ENCODE measurements at places on chromosomes 11 and 22. TPM values are rescaled to one million over a fixed set of nuclear protein-coding genes. Genes with fewer than 3 reads are reported as not detected.

GRCh38 chr11:22624742-22625447 is 728 bp downstream of the FANCF start:
- DNase-seq, result no peak

- no peak for DNase-seq
These were observed 12.1 kb downstream of the TSPAN4 start for GRCh38 chr11:854601-855329.

DNA sequence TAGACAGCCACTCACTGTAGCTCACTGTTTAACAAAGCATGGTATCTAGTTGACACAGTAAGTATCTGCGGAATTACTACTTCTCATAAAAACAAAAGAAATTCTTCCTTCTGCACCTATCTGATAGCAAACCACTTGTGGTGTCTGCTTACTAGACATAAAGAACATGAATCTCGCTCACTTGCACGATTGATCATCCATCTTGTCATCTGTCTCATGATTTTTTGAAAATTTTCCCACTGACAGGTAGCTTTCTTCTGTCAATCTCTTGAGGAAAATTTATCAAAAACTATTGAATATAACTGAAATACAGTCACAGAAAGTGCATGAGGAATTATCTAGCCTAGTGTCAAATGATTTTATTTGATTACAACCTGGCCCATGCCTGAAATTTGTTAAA is 291.6 kb upstream of the ANO3 start:
- DNase-seq, result no peak

DNA sequence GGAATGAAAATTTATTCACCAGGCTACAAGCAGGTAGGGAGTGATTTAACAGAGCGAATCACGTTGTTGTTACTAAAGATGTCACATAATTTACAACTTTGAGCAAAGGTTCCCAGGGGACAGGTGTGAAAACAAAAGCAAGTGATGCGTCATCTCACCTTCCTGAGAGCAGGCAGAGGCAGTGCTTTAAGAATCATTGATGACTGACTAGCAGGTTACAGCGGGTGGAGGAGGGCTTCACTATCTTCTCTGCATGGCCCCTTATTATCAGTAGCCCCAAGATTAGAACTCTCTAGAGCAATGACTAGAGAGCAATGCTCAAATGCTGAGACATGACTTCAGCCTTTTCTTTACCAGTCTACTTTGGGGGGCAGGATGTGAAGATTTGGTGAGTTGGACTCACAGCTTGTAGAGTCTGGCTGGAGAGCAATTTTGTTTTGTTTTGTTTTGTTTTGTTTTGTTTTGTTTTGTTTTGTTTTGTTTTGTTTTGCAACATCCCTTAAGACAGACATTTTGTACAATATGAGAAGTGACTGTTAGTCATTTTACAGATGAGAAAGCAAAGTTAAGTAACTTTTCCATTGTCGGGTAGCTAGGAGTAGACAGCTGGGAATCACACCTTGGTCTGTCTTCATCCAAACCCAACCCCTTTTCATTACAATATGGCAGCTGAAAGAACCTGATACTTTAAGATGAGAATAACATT is 84.8 kb downstream of the SLC1A2 start:
- DNase-seq, result peak; percentile 79

- DNase-seq, result no peak
These were observed 12.3 kb upstream of the LINC01488 start for GRCh38 chr11:69468911-69469885.

DNA sequence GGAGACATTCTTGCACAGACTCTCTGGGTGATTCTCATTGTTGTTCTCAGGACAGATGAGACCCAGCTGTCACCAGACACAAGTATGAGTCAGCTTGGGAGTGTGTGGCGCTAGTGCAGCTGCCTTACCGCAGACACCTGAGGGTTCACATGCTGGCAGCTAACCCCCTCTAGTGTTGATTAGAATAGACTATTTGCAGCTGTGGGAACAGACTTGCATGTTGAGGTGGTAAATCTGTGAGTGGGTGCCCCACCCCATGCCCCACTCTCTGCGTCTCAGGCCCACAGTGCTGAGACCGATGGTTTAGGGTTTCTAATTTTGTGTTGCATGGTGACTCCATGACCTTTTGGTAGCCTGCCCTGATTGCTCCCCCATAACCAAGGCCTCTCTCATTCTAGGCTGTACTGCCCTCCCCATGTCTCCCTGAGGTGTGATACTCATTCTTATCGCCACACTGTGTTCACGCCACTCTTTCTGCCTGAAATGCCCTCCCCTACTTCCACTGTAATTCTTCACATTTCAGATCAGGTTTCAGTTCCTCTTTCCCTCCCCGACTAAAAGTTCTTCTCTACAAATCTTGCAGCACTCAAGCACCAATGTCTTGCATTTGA is 73.7 kb upstream of the KIRREL3 start:
- DNase-seq, result peak; percentile 6

DNA sequence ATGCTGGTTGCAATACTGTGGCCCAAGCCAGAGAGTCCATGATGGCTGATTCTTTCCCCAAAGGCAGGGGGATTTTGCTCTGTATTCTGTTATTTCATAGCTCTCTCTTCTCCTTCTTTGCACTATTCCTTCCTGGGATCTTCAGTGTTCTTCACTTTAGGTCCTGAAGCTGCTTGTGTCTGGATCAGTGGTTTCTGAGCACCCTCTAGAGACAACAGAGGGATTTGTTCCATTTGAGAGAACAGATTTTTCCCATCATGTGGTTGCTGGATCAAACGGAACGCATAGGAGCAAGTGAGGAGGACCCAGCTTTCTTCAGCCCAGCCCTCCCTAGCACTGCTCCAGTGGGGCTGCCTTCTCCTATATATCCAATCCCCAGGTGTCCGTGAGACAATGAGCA is 68.7 kb upstream of the SYN3 start:
- no peak for DNase-seq

DNA sequence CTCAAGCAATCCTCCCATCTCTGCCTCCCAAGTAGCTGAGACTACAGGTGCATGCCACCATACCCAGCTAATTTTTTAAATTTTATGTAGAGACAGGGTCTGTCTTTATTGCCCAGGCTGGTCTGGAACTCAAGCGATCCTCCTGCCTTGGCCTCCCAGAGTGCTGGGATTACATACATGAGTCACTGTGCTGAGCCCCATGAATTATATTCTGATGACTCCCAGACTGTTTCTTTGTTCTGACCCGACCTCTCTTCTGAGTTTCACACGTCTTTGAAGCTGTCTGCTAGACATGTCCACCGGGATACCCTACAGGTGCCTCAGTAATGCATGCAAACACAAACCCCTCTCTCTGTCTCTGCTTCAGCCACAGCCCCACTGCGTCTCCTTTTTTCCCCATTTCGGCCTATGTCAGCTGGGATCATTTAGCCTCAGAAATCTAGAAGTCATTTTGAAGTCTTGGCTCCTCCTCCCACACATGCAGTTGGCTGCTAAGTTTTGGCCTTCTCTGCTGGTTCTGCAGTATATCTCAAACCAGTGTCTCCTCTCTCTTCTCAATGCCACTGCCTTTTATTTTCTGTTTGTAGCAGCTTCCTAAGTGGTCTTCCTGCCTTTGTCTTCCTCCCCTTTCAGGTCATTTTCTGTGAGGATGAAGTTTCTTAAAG is 4.8 kb downstream of the VPS26B start:
- DNase-seq, result no peak

GRCh38 chr11:123430721-123431497 is 840 bp downstream of the GRAMD1B start:
- peak; percentile 23 for DNase-seq

- peak; percentile 76 for DNase-seq
These were observed 40.8 kb upstream of the ST14 start for GRCh38 chr11:130118636-130119387.

DNA sequence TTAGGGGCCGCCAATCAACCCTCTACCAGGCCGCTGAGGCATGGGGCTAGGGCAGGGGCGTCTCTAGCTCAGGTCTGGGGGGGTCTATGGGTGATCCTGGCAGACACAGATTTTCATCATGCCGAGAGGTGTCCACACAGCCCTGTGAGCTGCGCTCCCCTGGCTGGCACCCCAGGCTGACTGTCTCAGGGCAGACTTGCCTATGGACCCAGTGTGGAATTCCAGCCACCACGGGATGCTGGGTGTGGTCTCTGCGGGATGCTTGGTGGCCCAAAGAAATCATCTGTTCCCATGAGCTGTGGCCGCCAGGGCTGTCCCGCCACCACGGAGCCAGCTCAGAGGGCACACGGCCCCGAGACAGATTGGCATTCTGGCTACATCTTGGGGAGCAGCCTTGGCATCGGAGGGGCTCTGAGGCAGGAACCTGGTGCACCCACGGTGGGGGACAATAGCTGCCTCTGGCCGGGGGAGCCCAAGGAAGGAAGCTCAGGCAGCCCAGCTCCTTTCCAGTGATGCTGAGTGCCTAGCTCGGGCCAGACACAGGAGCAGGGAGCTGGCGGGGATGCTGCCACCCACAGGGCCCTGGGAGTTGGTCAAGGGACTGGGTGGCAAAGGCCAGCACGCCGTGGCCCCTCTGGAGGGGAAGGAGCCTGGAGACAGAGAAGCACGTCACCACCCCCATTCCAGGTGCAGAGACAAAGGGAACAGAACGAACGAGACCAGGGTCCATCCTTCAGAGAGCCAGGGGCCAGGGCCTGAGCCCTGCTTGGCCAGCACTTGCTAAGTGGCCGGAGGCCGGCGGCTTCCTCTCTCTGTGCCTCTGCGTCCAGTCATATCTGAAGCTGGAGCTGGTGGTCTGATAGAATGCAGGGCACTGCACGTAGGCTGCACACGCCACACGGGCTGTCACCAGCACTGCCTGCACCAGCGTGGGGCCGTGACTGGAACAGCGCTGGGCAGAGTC is 64.4 kb upstream of the FGF3 start:
- DNase-seq, result no peak

DNA sequence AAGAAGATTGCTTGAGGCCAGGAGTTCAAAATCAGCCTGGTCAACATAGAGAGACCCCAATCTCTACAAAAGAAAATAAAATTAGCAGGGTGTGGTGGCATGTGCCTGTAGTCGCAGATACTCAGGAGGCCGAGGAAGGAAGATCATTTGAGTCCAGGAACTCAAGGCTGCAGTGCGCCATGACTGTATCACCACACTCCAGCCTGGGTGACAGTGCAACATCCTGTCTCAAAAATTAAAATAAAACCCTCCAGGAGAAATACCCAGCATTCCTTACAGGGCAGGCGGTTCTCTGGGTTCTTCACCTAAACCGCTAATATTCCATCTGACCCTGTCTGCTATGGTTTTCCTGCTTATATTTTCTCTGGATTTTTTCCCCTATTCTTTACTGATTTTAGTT is 13.5 kb downstream of the TCF20 start:
- no peak for DNase-seq

GRCh38 chr22:35598396-35598710 is 18.8 kb downstream of the MB start:
- DNase-seq, result no peak

Gene ARHGAP20
- 0.91 TPM for total RNA-seq

Gene BAIAP2L2
- total RNA-seq, result 0.96 TPM

Gene MRGPRX3
- not detected for total RNA-seq

Gene DEFB131B
- total RNA-seq, result not detected

Gene TMEM45B
- total RNA-seq, result not detected

Gene LPXN
- 209 TPM for total RNA-seq

Gene GPR83
- total RNA-seq, result 0.37 TPM

Gene DDI1
- not detected for total RNA-seq

Data from B cell (primary cell).